ENCODE measurements at places on chromosomes 11 and 22.

DNA sequence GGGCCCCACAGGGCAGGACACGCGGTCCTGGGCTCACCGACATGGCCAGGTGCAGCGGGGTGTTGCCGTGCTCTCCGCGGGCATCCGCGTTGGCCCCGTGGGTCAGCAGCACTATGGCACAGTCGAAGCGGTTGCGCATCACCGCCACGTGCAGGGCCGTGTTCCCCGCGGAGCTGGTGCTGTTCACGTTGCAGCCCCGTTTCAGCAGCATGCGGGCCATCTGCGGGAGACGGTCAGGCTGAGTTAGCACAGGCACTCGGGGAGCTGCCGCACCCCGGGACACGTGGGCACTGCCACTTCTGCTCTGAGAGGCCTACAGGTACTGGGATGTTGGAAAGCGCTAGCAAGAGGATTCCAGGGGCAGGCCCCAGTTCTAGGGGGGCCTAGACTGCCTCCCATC lies 22.3 kb upstream of the BAIAP2L2 start:
- no peak for DNase-seq

DNA sequence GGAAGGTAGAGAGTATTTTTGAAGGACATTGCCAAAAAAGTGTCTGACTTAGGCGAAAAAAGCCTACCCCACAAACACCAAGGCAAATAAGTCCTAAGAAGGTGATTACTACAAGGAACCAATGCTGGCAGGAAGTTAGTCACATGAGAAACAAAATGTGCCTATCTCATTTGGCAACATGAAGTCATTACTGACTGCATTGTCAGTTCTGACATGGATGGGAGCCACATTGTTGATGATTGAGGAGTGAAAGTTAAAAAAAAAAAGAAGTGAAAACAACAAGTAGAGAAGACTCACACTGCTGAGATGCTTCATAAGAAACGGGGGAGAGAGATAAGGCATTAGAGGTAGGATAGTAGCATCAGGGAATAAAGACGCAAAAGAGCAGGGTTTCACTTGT lies 141.5 kb upstream of the FAT3 start:
- no peak for DNase-seq

DNA sequence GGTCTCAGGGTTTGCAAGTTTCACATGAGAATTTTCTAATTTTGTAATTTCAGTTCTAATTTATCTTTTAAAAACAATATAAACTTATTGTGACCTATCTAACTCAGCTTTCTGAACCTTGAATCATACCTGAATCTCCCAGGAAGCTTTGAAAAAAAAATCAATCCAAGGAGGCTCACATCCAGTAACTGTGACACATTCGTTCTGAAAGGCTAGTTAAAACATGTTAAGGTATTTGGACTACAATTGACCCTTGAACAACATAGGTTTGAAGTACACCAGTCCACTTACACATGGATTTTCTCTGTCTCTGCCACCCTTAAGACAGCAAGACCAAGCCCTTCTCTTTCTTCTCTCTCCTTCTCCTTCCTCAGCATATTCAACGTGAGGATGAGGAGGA lies 40.0 kb downstream of the DDI1 start:
- DNase-seq = no peak

DNA sequence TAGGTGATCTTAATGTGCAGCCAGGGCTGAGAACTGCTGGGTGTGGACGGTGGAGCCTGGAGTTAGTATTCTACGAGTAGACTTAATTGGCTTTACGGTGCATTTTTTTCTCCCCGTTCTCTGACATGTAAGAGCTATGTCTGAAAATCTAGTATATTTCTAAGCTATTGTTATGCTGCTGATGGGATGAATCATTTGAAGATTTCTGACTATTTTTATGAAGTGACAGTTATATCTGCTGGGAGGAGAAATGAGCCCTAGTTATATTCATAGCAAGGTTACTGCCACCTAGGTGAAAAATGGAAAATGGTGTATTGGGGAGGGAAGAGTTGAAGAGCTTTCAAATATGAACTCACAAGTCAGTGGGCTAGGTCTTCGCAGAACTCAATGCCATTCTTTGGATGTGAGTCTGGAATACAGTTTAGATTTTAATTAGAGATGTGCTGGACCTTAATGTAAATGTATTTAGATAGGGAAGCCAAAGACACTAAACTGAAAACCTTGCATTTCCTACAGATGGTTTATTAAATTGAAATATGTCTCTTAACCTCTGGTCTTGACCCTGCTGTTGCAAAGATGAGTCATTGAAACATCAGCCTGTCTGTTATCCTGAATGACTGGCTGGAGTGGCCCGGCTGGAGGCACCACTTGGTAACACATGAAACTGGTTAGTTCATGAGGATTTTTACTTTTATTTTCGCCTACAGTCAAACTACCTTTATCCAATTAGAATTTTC lies 293.7 kb downstream of the DDX10 start:
- DNase-seq = no peak

DNA sequence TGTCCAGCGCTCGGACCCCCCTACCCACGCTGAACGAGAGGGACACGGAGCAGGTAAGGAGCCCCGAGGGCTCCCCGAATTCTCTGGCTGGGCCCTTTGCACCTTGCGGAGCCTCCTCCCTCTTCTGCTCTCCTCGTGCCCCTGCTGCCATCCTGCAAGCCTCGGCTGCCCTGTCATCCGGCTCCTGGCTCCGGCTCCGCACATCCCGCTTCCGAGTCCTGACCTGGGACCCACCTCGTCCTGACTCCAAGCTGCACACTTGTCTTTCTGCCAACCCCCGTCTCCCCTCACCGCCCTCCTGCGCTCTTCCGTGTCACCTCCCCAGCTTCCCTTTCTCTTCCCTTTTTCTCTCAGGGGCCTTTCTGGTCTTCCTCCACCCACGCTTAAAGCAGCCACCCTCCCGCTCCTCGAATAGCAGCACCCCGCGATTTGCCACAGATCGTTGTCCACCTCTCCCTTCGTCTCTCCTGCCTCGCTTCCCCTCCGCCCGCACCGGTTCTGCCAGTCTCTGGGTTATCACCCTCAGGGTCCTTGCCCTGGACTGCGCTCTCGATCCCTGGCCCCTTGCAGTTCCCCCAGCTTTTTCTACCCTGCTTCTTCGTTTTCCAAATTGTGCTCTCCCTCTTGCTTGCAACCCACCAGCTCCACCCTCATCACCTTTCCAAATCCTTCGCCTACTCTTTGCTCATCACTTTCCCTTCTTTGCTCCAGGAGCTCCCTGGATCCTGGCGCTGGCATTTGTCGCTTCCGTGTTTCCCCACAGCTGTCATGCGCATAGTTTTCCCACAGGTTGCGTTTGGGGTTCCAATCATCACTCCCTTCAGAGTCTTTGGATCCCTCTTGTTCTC lies 822 bp downstream of the MARK2 start:
- DNase-seq = no peak

- no peak for DNase-seq
Observed at GRCh38 chr11:44986315-44986714, 35.6 kb upstream of the TP53I11 start.

DNA sequence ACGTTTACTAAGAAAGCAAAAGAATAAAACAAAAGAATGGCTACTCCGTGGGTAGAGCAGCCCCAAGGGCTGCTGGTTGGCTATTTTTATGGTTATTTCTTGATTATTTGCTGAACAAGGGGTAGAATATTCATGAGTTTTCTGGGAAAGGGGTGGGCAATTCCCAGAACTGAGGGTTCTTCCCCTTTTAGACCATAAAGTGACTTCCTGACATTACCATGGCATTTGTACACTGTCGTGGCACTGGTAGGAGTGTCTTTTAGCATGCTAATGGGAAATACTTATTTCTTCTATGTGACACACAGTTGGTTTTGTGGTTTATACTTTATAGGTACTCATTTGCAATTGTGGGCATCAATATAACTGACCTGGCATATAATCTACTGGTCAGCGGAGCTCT lies 56.3 kb downstream of the SLN start:
- no peak for DNase-seq

DNA sequence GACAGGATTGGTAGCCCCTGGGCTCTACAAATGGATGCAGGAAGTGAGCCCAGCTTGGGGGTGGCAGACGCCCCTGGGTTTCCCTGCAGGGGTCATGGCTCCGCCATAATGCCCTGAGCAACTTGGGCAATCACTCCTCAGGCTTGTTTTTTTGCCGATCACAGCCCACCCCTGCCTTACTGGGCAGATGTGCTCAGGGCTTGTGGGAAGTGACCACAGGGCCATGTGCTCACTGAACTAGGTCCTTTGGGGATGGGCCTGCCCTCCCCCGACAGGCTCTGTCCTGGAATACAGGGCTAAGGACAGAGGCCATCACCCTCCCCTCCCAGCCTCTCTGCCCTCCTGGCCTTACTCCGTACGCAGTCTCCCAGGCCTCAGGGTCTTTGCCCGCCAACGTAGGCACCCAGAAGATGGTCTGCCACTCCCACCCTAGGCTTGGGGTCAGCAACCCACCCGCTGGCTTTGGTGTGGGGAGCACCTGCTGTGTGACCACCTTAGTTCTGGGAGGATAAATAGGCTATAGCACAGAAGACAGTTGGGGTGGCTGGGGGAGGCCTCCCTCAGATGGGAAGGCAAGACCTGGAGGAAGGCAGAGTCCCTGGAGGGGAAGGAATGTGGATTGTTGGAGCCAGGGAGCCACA lies 3.8 kb downstream of the RPLP2 start:
- DNase-seq = no peak

DNA sequence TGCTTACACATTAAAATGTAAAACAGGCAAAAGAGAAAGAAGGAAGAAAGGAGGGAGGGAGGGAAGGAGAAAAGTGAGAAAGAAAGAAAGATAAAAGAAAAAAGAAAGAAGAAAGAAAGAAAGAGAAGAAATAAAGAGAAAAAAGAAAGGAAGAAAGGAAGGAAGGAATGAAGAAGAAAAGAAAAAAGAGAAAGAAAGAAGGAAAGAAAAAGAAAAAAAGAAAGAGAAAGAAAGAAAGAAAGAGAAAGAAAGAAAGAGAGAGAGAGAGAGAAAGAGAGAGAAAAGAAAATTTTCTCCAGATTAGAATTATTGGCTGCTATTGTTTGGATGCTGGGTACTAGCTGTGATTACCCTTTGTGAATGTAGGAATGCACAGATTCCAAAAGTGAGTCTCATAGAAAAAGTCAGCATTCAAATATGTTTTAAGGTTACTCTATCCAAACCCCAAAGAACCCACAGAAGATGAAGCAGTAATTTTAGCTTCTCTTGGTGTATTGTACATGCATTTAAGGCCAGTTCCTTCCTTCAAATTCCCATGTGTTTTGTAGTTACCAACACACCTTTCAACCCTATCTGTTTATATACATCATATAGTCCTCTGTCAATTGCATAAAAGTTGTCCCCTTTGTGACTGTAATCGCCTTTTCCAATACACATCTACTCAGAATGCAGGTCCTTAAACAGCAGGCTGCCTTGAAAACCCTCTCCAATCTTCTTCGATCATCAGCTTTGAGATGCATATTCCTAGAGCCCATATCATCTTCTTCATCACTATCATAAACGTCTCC lies 789 bp upstream of the FAM111A start:
- no peak for DNase-seq

DNA sequence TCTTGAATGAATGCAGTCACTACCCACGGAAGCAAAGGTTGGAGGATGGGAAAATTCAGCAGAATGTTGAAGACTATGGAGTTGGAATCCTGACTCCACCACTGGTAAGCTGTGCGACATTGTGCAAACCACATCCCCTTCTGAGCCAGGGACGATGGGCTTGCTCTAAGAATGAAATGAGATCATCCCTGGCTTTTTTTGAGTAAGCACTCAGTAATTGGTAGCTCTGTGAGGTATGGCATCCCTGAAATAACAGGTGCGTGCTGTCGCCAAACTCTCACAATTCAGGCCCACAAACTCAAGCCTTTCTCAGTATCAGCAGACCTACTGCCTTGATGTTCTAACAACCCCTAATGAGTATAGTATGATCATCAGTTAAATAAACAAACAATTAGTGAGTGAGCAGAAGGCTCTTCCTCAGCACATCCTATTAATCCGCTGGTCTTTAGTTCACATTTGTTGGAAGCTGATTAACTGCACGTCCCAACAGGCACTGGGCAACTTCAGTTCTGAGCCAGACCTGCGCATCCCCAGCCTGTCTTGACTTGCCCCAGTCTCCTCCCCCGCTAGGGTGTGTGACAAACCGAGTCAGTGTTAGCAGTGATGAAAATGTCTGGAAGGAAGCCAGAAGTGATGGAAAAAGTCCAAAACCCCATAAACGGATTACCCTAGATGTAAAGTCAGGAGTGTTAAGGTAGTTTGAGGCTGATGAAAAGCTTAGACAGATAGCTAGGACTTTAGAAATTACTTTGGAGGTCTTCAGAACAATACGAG lies 235.5 kb downstream of the GRIK4 start:
- DNase-seq = no peak

DNA sequence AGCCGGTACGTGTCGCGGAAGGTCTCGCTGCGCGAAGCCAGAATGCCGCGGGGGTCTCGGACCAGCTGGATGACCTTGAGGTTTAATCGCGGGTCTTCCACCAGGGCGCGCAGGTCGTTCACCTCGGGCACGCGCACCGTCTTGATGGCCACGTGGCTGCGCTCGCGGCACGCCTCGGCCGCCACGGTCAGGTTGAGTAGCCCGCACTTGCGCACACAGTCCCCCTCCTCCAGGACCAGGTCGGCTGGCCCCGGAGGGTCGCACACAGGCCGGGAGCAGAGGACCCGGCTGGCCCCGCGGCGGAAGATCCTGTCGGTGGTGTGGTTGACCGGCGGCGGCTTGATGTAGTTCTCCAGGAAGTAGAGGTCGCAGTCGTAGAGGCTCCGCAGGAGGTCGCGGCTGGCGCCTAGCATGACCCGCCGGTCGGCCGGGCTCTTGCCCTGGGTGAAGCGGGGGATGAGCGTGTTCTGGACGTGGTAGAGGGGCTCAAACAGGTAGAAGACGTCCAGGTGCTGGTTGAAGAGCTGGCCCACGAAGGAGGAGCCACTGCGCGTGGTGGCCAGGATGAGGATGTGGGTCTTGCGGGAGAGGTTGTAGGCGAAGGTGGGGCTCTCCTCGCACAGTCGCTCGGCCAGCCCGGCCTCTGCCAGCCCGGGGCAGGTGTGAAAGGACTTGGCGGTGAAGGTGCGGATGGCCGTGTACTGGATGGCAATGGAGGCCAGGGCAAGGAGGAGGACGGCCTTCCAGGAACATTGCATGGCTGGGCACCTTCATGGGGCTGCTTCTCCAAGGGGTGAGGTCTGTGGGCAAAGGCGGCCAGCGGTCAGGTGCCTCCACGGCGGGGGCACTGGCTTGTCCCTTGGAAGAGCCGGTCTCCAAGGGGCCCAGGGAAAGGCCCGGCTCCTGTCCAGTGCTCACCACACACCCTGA lies 15.0 kb downstream of the CHST1 start:
- DNase-seq = no peak

GRCh38 chr11:117569911-117570310 lies 227.1 kb downstream of the DSCAML1 start:
- no peak for DNase-seq

GRCh38 chr11:8273287-8273686 lies 9.6 kb upstream of the LMO1 start:
- DNase-seq = no peak

All from HuH-7 (cell line).